NCI-H1417 treated with DMSO at 0.1 percent for 48 hours (cell line): ENCODE measurements at places on chromosomes 7 and 10.

- no peak for DNase-seq
Observed at GRCh38 chr10:21100871-21101514, 203.9 kb upstream of the NEBL start.

DNA sequence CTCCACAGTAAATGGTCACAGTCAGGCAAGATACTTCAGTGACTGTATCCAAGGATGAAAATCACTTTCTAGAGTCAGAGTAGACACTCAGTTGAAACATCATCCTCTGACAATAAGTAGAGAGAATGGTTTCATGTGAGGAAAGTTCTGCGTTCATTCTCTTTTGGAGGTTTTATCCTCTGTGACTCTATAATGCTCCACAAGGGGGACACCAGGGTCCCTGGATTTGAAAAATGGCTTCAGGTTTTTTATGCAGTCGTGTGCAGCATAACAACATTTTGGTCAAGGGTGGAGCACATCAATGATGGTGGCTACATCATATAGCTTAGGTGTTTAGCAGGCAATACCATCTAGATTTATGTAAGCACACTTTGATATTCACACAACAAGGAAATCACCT is 40.4 kb downstream of the TMEM168 start:
- no peak for DNase-seq

DNA sequence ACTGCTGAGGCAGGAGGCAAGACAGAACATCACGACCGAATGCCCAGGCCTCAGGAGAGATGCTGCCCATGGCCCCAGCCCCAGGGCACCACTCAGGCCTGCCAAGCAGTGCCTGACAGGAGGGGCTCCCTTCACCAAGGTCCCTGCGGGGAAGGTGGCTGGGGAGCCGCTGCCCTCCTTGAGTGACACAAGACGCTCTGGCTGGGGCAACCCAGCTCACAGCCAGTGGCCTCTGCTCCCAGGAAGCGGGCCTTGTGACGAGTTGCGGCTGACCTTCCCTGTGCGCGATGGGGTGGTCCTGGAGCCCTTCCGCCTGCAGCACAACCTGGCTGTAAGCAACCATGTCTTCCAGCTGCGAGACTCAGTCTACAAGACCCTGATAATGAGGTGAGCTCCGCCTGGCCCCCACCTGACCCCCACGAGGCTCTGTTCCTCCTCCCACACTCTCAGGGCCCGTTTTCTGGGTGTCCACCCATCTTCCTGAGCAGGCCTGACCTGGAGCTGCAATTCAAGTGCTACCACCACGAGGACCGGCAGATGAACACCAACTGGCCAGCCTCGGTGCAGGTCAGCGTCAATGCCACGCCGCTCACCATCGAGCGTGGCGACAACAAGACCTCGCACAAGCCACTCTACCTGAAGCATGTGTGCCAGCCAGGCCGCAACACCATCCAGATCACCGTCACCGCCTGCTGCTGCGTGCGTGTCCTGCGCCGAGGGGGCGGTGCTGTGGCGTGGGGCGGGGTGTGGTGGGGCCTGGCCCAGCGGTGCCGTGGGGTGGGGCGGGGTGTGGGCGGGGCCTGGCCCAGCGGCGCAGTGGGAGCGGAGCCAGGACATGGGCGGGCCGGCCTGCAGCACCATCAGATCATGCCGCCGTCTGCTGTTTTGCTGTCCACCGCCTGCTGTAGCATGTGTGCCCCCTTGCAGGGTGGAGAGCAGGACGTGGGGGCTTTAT is 12.8 kb downstream of the ZMIZ2 start:
- DNase-seq = no peak

DNA sequence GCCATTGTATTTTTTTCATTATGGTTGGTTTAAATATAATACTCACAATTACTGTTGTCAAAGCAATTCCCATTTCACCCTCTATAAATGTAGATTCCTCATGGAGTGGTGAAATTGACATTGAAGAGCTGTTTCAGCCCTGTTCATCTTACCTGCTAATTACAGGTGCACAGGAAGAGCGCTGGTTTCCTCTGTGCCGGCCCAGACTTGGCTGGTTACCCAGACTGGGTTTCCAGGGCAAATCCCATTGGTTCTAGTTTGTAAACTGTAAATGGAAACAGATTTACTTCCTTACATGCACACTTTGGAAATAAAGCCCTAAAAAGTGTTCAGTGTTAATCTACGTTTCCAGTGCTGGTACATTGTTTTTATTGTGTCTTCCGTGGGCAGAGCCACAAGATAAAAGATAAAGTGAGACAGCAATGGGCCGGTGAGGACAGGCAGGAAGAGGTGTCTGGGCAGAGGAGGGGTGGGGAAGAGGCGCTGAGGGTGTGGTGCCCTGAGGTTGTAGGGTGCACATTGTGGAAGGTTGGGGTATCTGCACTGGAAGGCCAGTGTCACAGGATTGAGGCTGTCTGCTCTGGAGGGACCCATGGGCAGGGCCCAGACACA is 71.6 kb upstream of the ZPBP start:
- DNase-seq = no peak

GRCh38 chr10:50260791-50261281 is 9.5 kb upstream of the ASAH2 start:
- no peak for DNase-seq

DNA sequence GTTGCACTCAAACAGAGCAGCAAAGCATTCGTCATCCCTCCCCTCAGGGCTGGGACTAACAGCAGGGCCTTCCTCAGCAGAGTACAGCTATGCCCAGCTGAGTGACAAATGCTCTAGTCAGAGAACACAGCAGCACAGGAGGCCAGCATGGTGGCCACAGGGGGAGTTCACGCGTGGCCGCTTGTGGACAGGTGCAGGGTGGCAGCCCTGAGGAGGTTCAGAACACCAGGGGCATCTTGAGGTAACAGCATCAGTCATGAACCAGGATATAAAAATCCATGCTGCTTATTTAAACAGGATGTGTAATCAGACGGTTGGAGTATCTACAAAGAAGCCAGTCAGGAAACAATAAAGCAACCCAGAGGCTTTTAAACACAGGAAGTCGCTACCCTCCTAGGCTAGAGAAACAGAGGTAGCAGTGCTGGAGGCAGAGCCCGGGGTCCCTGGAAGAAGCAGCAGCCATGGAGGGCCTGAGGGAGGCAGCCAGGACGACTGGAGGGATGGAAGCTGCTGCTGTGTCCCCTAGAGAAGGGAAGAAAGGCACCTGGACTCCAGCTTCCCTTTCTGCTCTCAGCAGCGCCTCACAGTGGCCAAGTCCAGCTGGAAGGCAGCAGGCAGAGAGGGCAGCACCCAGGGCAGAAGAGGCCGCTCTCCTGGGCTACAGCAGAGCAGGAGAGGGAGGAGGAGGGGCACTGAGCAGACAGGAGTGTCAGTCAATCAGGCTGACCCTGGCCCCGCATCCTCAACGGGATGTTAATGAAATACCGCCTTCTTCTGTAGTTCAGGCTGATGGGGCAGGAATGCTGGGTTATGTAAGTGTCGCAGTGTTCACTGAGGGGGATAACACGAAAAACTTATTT is 70.8 kb upstream of the UCN3 start:
- no peak for DNase-seq

GRCh38 chr10:14185316-14186045 is 145.2 kb downstream of the FRMD4A start:
- DNase-seq = no peak

DNA sequence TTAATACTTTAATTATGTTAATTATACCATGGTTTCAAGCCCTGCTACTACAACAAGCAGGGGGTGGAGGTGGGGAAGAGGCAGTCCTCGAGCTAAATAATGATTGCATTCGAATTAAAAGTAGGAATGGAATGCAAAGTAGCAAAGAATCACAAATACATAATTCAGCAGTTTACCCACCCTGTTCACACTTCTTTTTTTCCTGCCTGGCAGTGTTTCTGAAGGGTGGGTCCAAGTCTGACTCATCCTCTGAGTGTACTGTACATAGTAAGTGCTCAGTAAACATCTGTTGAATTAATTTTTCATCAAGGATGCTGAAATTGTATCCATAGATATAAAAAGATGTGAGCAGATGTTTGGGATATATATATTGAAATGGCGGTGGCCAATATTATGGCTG is 778.8 kb downstream of the LRMDA start:
- DNase-seq = no peak

DNA sequence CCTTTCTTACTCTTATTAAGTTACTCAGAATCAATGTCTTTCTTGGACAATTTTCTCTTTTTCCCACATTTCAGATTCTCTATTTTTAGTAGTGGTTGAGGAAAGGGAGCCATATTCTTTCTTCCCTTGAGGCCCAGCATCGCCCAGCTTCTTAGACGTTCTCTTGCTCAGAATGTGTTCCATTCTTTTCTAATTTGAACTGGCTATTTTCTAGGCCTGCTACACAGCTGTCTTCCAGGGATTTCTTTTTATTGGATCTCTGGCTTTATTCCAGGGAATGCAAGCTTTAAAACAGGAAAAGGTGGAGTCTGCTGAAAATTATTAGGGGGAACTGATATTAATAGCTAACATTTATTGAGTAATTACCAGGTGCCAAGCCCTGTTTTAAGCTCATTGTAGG is 58.3 kb downstream of the WIPF3 start:
- DNase-seq = no peak

DNA sequence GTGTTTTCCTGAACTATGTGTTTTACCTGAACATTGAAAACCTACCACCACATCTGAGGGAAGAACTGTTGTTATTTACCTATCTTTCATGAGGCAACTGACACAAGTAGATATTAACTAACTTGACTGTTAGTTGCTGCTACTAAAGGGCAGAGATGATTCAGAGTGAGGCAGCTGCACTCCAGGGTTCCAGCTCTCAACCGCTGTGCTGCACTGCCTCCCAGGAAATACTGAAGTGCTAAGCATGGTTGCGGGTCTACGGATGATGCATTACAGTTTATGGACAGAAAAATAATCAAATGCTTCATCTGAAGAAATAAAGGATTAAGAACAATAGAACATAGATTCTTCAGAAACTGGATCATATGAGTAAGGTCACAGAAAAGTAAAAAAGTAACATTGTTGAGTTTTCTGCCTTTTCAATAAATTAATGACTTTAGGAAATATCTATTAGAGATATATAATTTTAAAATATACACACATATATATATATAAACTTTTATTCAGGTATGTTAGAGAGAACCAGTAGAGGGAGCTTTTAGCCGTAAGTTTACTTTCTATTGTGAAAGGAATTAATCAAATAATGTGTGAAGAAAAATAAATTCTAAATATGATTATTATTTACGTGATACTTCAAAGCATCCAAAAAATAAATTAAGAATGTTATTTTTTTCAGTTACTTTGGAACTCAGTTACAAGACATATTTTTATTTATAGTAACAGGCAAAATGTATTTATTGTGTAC is 620.0 kb downstream of the CNTNAP2 start:
- no peak for DNase-seq

DNA sequence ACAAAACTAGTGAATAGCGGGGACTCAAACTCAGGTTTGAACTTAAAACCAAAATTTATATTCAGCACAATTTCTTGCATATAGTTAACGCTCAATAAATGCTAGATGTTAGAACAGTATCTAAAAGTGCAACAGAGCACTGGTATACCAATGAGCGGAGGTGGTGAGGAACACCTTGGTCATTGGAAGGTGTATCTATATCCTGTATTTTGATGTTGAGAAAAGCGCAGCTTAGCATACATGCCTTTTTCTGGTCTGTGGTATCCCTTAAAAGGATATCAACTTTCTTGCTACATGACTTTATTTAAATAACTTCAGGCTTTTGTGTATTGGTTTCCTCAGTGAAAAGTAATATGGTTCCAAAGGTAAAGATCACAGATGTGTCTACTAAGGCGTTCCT is 33.3 kb upstream of the DNAJB12 start:
- no peak for DNase-seq

DNA sequence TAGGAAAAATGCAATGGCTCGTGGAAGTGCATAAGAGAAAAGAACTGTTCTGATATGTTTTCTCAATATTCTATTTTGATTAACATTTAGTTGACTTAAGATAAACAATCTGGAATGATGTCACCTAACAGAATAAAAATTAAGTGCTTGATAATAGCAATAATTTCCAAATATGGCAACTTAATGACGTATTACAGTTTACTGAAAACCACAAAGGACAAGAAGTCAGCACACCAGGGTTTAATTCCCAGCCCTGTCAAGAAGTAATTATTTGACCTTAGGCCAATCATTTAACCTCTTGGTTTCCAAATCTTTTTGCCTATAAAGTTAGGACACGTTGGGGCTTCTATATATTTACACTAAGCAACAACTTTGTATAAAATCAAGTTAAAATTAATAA is 95.7 kb downstream of the CABCOCO1 start:
- DNase-seq = no peak

- no peak for DNase-seq
Observed at GRCh38 chr7:87564296-87564963, 36.3 kb downstream of the ABCB1 start.

DNA sequence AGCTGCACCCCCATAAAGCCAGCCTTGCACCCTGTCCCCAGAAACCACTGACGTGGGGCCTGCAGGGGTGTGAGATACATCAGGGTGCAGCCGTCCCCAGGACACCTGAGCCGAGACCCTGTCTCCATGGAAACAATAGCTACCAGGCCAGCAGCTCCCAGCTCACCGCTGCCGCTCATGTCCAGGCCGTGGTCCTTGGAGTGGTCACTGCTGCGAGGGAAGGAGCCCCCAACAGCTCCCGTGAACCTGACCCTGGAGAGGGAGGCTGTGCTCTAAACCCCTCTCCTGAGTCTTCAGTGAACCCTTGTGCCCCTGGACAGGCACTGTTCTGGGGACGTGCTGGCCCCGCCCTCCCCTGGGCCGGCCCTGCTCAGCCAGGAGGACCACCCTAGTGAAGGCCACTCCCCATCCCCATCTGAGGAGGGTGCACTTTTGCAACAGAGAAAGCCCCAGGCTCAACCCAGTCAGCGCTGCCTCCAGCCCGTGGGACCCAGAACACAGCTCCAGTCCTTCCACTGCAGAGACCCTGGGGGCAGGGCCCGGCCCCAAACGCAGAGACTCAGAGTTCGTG is 19.6 kb upstream of the INPP5A start:
- no peak for DNase-seq

DNA sequence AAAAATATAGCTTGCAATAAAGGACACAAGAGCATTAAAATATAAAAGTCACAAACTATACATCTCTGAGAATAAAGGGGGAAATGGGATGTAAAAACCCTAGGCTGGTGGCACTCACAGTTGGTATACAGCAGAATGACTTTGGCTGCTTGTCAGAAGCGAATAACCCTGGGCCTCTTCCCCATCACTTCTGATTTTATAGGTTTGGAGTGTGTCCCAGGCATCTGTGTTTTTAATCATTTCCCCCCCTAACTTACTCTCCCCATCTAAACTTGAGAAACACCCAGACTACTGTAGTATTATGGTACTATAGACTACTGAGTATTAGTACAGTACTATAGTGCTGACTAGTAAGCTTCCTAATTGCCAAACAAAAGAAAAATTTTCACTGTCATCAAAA is 1.8 kb upstream of the RPA3 start:
- DNase-seq = no peak
